ENCODE measurements at places on chromosomes 1 and 21. TPM values are rescaled to one million over a fixed set of nuclear protein-coding genes. Genes with fewer than 3 reads are reported as not detected.

GRCh38 chr1:51247022-51247421 is 10.9 kb downstream of the RNF11 start:
- no peak for DNase-seq

DNA sequence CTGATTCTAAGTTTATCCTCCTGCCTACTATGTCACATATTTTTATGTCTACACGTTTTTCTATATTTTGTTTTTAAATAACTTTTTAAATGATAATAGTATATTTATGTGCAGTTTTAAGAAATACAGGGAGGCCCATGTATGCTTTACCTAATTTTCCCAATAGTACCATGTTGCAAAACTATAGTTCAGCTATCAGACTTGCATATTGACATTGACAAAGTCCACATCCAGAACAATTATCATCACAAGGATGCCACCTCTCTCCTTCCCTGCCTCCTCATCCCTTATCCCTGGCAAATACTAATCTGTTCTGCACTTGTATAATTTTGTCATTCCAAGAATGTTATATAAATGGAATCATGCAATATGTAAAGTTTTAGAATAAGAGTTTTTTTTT is 90.9 kb downstream of the CRB1 start:
- DNase-seq = no peak

TMPRSS3 gene
- not detected for total RNA-seq

GRCh38 chr1:175976865-175977642 is 230.0 kb downstream of the COP1 start:
- DNase-seq = peak; percentile 58

GRCh38 chr1:59666106-59666505 is 148.6 kb upstream of the HOOK1 start:
- DNase-seq = no peak

DNA sequence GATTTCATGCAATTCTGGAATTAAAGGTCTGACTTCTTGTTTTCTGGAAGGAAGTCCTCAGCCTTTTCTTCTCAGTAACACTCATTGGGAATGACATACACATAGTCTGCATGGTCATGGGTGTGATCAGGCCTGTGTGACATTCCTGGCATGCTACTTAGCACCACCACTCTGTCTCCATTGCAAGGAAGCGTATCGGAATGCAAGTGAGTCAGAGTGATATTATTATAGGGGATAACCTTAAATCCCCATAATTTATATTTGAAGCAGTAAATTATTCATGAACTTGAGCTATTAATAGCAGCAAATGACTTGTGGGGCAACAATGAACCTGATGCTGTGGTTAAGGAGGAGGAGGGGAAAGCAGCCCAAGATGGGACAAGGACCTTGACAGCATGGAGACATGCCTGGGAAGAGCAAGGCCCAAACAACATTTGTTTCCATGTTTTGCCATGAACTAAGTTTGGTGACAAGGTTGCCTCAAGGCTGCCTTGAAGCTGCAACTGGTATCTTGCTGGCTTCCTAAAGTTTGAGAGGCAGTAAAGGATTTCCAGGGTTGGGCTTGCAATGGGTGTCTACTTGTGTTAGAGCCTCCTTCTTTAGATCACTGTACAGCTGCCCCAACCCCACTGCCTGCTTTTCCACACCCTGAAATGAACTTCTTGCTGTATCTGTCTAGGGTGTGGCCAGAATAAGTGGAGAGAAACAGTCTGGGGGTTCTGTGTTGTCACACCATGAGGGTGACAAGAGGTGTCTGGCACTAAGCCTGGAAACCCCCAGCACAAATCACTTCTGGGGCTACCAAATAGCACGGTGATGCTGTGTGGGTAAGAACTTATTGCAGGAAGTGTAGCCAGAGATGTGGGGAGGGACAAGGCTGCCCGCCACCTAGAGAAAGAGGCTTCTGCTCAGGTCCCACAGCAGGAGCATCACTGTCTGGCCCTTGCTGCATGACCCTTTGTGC is 4.6 kb downstream of the MAB21L3 start:
- DNase-seq = peak; percentile 47

DNA sequence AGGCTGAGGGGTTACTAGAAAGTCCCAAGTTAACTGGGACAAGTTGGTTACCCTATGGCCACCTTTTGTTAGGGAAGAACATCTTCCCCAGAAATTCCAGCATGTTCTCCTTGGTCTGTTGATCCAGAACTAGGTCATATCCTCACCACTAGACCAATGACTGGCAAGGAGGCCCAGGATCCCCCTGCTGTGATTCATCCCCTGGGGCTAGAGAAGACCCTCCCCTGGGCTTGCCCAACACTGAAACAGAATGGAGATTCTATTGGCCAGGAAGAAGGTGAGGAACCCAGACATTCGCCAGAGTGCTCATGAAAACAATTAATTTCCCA is 90.1 kb upstream of the SIM2 start:
- no peak for DNase-seq

GRCh38 chr1:185442050-185442449 is 125.0 kb upstream of the IVNS1ABP start:
- peak; percentile 7 for DNase-seq

GRCh38 chr1:44808063-44808937 is at the start of gene BTBD19:
BTBD19 (plus strand) TSS chr1:44808523; CDS start chr1:44808821, 298 bp downstream.
- DNase-seq = peak; percentile 96

DNA sequence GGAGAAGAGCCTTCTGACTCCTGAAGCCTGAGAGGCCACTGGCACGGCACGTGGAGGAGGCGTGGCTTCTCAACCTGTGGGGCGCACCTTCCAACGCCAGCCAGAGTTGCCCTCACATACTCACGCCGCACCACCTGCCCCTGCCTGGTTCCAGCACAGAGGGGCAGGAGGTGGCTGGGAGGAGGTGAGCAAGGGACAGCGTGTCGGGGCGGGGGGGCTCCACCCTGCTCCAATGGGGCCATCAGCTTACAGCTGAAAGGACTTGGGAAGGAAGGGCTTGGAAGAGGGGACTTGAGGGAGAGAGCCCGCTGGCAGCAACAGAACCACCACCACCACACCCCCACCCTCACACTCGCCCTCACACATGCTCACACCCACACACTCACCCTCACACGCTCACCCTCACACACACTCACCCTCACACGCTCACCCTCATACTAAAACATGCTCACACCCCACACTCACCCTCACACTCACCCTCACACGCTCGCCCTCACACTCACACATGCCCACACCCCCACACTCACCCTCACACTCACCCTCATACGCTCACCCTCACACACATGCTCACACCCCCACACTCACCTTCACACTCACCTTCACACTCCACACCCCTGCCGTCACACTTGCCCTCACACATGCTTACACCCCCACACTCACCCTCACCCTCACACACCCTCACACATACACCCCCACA is 41.6 kb upstream of the EDN2 start:
- DNase-seq = no peak

GRCh38 chr1:45772971-45773370 is 22.5 kb upstream of the IPP start:
- no peak for DNase-seq

CYYR1 gene
- total RNA-seq = not detected

- peak; percentile 27 for DNase-seq
Measured at GRCh38 chr21:45256912-45257672, 30.6 kb downstream of the POFUT2 start.

- no peak for DNase-seq
Measured at GRCh38 chr1:232335741-232336293, 294.1 kb downstream of the SIPA1L2 start.

PRAMEF12 gene
- total RNA-seq = under 0.01 TPM

DNA sequence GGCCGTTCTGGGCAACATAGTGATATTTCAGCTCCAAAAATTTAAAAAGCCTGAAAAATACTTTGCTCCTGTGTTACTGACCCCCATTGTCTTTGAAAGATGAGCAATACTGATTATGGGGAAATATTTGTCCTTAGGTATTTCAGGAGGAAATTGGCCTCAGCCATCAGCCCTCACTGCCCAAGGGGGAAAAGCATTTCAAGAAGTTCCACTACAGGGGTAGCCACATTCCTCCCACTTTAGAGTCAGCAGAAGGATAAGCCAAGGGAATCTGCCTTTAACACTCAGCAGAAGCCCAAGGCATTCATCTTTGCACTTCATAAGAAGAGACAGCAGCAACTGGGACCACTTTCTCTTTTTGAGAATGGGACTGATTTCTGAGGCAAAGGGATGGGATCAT is 40.5 kb upstream of the ZNF326 start:
- DNase-seq = no peak

TENT5C gene
- total RNA-seq = 6.1 TPM

DNA sequence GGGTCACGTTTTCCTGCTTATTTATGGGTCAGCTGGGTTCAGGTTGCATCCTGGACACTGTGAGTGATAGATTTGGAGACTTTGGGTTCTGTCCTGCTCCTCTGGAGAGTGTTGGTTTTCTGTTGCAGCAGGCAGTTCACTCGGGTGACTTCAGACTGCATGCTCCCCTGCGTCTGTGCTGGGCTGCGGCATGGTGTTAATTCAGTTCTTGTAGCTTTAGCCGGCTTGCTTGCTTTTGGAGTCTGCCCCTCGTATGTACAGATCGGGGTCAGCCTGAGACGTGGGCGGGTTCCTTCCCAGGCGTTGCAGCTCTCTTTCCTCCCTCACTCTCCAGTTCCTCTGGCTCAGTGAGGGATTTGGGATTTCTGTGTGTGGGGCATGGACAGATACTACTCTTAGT is 38.0 kb downstream of the PCNT start:
- DNase-seq = no peak

- peak; percentile 70 for DNase-seq
Measured at GRCh38 chr1:31761883-31762282, 2.3 kb downstream of the ADGRB2 start.

DCDC2B gene
- not detected for total RNA-seq

GRCh38 chr1:241658081-241658793 is 6.2 kb downstream of the WDR64 start:
- peak; percentile 17 for DNase-seq

GRCh38 chr1:195828325-195828724 is 779.9 kb downstream of the KCNT2 start:
- no peak for DNase-seq

CELA3A gene
- not detected for total RNA-seq

GRCh38 chr1:246647513-246647912 is 76.7 kb upstream of the SCCPDH start:
- DNase-seq = peak; percentile 14

DNA sequence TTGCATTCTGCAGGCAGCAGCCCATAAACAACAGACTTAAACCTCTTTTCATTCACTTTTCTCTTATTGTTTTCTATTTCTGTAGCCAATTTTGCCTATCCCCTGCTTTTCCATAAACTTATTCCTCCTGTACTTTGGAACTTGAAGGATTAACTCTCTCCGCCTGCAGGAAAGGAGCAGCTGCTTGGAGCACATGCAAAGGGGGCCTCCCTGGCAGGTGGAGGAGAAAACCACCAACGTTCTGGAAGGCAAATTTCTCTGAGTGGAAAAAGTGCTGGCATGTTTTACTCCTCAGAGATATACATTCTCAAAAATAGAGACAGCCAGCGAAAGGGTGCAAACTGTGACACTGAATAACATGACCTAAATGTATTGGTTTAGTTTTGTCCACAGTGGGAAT is 33.6 kb downstream of the RGS21 start:
- DNase-seq = no peak

- DNase-seq = no peak
Measured at GRCh38 chr1:206676499-206676898, 8.2 kb upstream of the MAPKAPK2 start.

- peak; percentile 38 for DNase-seq
Measured at GRCh38 chr1:208242941-208243526, 1.1 kb downstream of the PLXNA2 start.

DNA sequence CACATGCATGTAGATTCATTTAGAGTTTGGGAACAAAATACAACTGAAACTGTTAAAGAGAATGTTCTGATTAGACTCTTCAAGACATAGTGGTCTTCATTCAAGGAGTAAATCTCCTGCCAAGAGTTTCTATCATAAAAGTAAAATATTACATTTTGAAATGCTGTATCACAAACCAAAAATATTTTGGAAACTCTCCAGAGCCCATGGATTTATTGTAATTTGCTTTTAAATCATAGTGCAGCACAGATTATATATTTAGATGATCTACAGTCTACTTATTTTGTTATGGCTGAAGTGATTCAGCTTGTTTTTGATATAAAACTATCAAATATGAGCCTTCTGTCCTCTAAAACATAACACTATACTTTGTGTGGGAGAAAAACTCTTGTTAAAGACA is 105.3 kb downstream of the DISP1 start:
- peak; percentile 45 for DNase-seq

ATP5PB gene
- 261 TPM for total RNA-seq

GRCh38 chr1:150619576-150620509 is 9.6 kb downstream of the ENSA start:
- DNase-seq = peak; percentile 91

- peak; percentile 97 for DNase-seq
Measured at GRCh38 chr1:153790966-153791647, 15.9 kb downstream of the SLC27A3 start.

- DNase-seq = no peak
Measured at GRCh38 chr1:4733446-4734177, 79.2 kb downstream of the AJAP1 start.

RSBN1 gene
- total RNA-seq = 12.1 TPM

DNA sequence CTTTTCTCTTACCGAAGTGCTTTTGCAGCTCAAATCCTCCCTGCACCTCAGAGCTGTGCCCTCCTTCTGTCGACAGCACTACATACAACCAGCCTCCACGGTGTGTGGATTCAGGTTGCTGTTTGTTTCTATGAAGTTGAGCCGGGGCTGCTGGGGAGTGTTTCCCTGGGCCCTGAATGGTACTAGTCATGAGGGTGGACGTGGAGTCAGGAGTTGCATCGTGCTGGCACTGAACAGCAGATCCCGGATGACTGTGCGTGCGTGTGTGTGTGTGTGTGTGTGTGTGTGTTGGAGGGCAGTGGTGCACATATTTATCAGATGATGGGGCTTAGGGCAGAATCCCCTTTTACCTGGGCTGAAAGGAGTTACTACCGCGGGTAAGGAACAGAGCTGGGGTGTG is 47.0 kb downstream of the ACTL8 start:
- DNase-seq = no peak

RIPPLY3 gene
- total RNA-seq = under 0.01 TPM

GRCh38 chr1:29636936-29637335 is 400.6 kb downstream of the PTPRU start:
- DNase-seq = no peak

GRCh38 chr1:165738794-165739193 is 29.9 kb downstream of the TMCO1 start:
- DNase-seq = no peak

DNA sequence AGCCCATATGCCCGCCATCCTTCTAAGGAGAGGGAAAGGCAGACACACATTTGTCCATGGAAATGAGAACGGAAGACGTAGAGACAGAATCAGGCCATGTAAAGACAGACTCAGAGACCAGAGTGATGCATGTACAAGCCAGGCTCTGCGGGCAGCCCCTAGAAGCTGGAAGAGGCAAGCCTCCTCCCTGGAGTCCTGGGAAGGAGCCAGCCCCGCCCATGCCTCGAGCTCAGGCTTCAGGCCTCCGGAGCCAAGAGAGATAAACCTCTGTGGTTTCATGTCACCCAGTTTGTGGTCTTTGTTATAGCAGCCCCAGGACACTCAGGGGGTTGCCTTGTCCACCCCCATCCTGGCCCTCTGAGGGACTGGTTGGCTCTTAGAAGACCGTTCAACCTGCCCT is 11.6 kb downstream of the PDE9A start:
- DNase-seq = peak; percentile 47
